Stimulated activated CD4-positive, alpha-beta T cell treated with anti-CD3 and anti-CD28 coated beads, TNF-alpha, amount 100 ng/mL, for 48 hours (primary cell): ENCODE measurements at places on chromosomes 2 and 18.

GRCh38 chr18:62982600-62983251 lies 267.4 kb downstream of the PHLPP1 start:
- peak; percentile 16 for DNase-seq

DNA sequence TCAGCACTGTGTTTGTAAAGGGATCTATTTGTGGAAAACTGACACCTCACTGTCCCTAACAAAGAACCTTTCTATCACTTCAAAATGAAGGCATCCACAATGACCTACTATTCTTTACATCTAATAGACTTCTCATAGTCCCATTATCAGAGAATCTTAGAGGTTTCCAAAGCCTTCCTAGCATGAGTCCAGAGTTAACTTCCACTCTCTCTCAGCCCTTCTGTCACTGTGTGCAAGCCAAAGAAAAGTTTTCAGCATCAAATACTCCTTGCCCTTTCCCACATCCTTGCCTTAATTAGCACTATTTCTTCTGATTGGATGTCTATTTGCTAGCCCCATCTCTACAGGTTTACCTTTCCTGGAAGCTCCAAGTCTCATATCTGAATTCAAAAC lies 178.5 kb downstream of the ERBB4 start:
- DNase-seq, result no peak

GRCh38 chr2:126781806-126782205 lies 116.9 kb upstream of the TEX51 start:
- DNase-seq, result no peak

DNA sequence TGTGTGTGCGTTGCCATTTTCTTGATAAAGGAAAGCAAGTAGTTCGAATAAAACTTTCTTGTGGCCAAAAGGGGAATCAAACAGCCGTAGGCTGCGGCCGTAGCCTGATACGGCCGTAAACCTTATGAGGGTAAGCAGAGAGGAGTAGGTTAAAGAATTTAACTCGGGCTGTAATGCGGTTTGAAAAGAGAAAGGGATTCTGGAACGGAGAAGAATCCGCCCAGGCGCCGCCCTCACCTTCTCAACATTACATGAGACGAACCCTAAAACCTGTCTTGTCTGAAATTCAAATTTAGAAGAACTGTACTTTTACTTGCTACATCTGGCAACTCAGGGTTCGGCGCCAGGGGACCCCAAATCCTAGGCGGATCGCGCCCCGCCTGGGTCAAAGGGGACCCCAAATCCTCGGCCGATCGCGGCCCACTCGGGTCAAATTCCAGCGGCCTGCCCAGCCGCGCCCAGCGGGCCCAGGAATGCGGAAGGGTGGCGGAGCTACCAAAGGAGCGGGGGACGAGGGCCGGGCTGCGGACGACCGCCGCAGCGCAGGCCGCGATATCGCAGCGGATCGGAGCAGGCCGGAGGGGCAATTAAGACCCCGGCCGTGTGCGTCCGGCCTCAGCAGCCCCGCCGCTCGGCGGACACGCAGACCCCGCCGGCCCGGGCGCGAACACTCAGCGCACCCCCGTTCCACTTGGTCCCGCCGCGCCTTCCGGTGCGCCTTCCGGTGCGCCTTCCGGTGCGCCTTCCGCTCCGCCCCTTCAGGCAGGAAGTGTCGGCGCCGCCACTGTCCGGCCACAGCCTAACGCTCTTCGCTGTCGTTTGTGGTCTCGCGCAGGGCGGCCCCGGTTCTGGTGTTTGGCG lies at the start of gene MYL12B:
TSS of gene MYL12B (plus strand) at position 761 of the 861 bp plus-strand sequence. CDS start 10,766 bp downstream, outside the sequence.
- DNase-seq, result peak; percentile 53

- peak; percentile 90 for DNase-seq
Observed at GRCh38 chr2:61470122-61470951, 550 bp downstream of the USP34 start.

DNA sequence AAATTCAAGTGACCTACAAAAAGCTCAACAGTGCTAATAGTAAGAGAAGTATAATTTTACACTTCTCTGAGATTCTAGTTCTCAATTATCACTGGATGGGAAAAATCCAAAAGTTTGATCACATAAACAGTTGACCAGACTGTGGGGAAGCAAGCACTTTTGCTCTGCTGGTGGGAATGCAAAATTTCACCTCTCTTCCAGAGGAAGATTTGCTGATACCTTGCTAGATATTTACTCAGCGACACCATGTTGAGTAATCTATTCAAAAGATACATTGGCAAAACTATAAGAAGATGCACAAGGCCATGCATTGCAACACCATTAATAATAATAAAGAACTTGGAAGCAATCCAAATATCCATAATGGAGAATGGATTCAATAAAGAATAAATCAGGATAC lies 204.4 kb downstream of the MREG start:
- no peak for DNase-seq
